ENCODE measurements at places on chromosomes 12 and 14. TPM values are rescaled to one million over a fixed set of nuclear protein-coding genes. Genes with fewer than 3 reads are reported as not detected.

DNA sequence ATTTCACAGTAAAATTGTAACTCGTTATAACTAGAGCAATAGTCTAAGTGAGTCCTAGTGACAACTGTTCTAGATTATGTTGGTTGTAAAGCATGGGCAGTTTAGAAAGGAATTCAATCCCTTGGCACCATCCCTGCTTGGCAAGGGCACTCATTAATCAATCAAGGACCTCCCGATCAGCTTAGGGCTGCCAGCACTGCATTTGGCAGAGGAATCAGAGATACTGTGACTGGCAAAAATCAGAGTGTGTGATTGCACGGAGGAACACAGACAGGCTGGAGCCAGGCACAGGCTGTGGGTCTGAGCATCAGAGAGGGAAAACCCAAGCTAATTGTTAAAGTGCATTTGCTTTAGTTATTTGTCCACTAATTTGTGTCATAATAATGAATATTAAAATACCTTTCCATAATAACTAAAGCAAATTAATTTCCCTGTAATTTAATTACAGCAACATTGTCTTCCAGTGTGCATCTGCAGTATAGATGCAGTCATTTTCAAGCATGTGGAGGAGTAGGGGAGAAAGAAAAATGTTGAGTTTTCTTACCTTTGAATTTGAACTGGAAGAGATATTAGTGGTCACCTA, 3.2 kb upstream of the EGLN3 start:
- DNase-seq: peak; percentile 66

GRCh38 chr12:3129301-3130056, 52.3 kb downstream of the TSPAN9 start:
- no peak for DNase-seq

CLIP1 gene
- 41.2 TPM for total RNA-seq

C3AR1 gene
- 3.9 TPM for total RNA-seq

DNA sequence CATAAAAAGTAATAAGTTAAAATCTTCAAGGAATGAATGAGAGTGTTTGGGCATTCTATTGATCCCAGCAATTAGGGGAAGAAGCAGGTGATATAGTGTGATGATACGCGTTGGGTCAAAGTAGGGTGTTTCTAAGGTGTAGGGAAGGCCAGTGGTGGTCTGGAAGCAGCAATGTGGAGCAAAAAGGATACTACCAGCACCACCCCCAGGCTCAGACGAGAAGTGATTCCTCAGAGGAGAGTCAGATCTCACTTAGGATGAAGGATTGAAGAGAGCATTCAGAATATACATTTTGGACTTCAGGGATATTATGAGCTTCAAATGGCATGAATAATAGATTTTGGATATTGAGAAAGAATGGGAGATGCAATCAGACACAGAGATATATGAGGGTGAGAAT, 497.6 kb downstream of the RMST start:
- DNase-seq: no peak

DNA sequence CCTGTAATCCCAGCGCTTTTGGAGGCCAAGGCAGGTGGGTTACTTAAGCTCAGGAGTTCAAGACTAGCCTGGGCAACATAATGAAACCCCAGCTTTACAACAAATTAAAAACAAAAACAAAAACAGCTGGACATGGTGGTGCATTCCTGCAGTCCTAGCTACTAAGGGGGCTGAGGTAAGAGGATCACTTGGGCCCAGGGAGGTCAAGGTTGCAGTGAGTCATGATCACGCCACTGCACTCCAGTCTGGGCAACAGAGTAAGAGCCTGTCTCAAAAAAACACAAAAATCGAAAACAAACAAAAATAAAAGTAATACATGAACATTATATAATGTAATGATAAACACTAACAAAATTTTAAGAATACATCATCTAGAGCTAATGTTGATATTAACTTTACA, 46.2 kb upstream of the GRIP1 start:
- DNase-seq: no peak

RAD51B gene
- total RNA-seq: 12.2 TPM

- no peak for DNase-seq
Measured at GRCh38 chr12:7354529-7354928, 50.7 kb downstream of the ACSM4 start.

DNA sequence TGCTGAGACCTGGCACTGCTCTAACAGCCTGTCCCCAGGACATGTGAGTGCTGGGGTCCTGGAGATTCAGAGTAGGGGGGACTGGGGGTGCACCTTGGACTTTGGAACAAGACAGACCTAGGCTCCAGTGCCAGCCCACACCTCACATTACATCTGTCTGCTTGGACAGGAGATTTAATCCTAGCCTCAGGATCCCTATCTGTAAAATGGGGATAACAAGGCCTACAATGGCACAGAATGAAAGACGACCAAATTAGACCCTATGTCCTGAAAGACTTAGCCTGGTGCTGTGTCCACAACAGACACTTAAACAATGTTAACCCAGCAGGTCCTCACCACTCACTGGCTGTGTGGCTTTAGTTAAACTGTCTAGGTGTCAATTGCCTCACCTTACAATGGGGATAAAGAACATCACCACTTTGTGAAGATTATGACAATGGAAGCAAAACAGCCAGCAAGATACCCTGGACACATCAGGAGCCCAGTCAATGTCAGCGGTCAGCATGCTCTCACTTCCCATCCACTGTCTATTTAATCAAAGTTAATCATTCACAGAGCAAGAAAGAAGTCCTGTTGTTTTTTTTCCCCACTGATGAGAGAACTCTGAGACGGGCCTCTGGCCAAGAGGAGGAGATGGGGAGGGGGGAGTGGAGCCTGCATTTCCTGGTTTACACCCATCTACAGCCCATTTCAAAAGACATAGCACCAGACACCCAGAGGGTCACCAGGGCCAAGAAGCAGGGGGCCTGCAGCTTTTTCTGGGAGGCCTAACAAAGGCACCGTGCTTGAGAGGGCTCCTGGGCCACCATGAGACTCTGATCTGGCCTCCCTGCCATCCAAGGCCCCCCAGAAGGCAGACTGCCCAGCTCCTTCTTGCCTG, 40.6 kb downstream of the ACTN1 start:
- DNase-seq: peak; percentile 83

IL26 gene
- not detected for total RNA-seq

CLEC2A gene
- total RNA-seq: not detected

DNA sequence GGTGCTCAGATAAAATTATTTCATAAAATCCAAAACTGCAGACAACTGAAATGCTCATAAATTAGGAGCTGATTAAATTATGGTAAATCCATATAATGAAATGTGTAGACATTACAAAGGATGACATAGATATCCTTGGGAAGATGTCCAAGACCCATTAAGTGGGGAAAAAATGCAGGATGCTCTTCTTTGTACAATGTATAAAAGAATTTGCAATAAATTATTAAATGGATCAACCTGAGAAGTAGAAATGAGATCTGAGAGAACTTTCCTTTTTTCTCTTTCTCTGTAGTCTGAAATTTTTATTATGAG, 336.4 kb upstream of the E2F7 start:
- no peak for DNase-seq

- peak; percentile 88 for DNase-seq
Measured at GRCh38 chr12:27751386-27752047, 28.5 kb upstream of the KLHL42 start.

- no peak for DNase-seq
Measured at GRCh38 chr12:76804435-76804976, 40.6 kb downstream of the ZDHHC17 start.

Measured in body of pancreas (tissue), 4 donors.